ENCODE measurements at places on chromosomes 7 and 10.

- DNase-seq = peak; percentile 25
These were observed 5.4 kb downstream of the SGPL1 start for GRCh38 chr10:70820976-70821750.

GRCh38 chr10:89921403-89921802, 220.0 kb downstream of the KIF20B start:
- no peak for DNase-seq

GRCh38 chr10:61901829-61902444, 438 bp downstream of the ARID5B start:
- peak; percentile 18 for DNase-seq

GRCh38 chr7:115060095-115060870, 138.4 kb downstream of the MDFIC start:
- DNase-seq = no peak

- no peak for DNase-seq
These were observed 160.6 kb downstream of the CFTR start for GRCh38 chr7:117640465-117640864.

DNA sequence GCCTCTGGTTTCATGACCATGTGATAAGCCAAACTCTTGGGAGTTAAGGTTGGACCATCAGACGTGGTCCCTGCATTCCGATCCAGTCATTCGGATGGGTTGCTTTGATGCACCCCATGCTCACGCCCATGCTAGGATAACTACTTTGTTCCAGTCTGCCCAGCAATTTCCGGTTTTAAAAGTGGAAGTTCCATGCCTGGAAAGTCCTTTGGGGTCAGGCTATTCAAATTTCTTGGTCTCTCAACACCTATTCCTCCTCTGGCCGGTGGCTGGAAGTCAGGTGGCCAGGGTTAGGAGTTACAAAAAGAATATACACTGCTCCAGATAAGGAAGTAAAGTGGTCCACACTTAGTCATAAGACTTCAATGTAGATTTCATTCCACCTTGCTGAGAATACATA, 37.7 kb upstream of the HABP2 start:
- DNase-seq = no peak

GRCh38 chr7:133575726-133576440, 323.0 kb downstream of the EXOC4 start:
- no peak for DNase-seq

GRCh38 chr10:26486990-26487850, 49.1 kb downstream of the APBB1IP start:
- DNase-seq = peak; percentile 79

GRCh38 chr7:131327049-131327625, 539 bp upstream of the MKLN1 start:
- peak; percentile 18 for DNase-seq

DNA sequence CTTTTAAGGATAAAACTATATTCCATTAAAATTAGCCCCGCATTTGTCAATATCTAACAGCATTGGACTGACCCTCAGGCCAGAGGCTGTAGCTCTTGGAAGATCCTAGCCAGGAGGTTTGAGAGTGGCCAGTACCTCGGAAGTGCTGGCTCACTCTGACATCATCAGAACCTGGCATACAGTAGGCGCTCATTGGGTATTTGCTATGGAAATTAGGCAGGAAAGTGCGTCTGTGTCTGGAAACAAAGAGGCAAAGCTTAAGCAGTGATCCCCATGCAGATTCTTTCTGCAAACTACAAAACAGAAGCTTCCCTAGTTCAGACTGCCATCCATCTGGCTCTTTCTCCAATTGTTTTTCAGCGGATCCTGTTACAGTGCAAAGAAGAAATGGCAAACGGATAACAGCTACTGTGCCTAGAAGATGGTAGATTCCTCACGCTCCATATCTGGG, 1.7 kb upstream of the PRKCQ start:
- peak; percentile 39 for DNase-seq

GRCh38 chr10:72328045-72328828, 26.5 kb downstream of the DNAJB12 start:
- peak; percentile 65 for DNase-seq

DNA sequence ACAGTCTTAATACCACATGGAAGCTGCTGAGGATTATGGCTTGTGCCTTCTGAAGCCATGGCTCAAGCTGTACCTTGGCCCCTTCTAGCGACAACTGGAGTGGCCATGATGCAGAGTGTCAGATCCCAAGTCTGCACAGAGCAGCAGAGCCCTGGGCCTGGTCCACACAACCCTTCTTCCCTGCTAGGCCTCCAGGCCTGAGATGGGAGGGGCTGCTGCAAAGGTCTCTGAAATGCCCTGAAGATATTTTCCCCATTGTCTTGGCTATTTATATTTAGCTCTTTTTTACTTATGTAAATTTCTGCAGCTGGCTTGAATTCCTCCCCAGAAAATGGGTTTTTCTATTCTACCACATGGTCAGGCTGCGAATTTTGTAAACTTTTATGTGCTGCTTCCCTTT, 804.6 kb upstream of the ZWINT start:
- DNase-seq = no peak

DNA sequence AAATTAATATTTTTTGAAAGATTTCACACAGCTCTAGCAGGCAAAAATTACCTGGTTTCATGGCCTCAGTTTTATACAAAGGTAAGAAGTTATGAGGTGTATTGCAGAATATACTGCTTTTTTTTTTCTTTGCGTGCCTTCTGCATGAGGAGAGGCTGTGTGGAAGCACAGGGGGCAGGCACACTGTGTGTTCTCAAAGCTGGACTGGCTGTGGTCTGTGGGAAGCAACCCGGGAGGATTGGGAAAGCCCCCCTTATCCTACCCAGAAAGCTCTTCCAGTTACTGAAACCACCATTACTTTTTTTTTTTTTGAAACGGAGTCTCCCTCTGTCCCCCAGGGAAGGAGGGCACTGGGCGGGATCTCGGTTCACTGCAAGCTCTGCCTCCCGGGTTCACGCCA, 25.0 kb downstream of the ADARB2 start:
- DNase-seq = no peak

GRCh38 chr10:122148876-122149560, 122.1 kb upstream of the BTBD16 start:
- no peak for DNase-seq

GRCh38 chr10:82554381-82554780, 679.4 kb downstream of the NRG3 start:
- no peak for DNase-seq

- no peak for DNase-seq
These were observed 82.4 kb downstream of the PHYHIPL start for GRCh38 chr10:59258890-59259289.

- DNase-seq = no peak
These were observed 5.9 kb upstream of the UPF2 start for GRCh38 chr10:12048547-12048946.

GRCh38 chr10:46516660-46517416, 39.6 kb downstream of the GPRIN2 start:
- DNase-seq = no peak

DNA sequence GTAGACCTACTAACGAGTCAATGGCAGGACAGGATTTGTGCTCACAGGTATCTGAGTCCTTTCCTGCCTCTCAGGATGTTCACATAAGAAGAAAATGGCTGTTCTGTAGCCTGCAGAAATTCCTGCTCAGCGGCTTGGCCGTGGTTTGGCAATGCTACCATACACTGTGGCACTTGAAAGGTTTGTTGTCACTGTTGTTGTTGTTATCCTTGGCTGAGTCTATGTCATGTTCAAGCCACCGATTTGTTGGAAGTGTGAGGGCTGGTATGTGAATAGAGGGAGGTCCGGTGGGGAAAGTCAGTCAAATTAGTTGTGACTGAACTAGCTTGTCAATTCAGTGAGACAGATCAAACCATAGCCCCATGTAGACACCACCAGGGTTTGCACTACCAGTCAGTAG, 199.9 kb downstream of the TRIL start:
- DNase-seq = no peak

GRCh38 chr7:152677808-152678670, 2.1 kb upstream of the XRCC2 start:
- DNase-seq = no peak

DNA sequence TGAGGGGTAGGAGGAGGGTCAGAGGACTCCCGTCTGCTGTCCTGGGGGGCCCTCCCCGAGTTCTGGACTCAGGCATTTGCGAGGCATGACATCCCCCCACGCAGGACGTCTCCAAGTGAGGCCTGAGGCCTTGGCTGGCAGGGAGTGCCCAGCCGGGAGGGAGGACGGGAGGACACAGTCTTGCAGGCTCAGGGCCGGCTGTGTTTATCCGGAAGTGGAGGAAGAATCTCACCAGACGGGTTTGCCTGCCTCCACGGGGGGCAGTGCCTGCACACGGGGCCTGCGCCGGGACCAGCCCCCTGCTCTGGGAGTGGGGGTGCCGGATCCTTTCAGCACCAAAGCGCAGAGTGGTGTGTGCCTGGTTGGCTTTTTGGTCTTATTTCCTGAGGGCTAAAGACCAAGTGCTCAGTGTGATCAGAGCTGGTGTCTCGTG, 10.9 kb downstream of the PWWP2B start:
- DNase-seq = no peak

- DNase-seq = no peak
These were observed 16.4 kb downstream of the LRRC4 start for GRCh38 chr7:128014811-128015210.

- DNase-seq = no peak
These were observed 78.5 kb downstream of the CDK14 start for GRCh38 chr7:90674625-90675024.

GRCh38 chr7:91266067-91266688, 1.9 kb downstream of the FZD1 start:
- DNase-seq = no peak

- DNase-seq = no peak
These were observed 256.5 kb downstream of the FRMD4A start for GRCh38 chr10:14074062-14074884.

- no peak for DNase-seq
These were observed 11.0 kb upstream of the RASSF4 start for GRCh38 chr10:44948642-44949041.

- DNase-seq = no peak
These were observed 536.6 kb downstream of the HTR7 start for GRCh38 chr10:90321132-90321816.

GRCh38 chr10:116907245-116907987, 58.1 kb downstream of the ENO4 start:
- DNase-seq = no peak

GRCh38 chr10:103284170-103284569, 7.2 kb downstream of the INA start:
- no peak for DNase-seq

- DNase-seq = no peak
These were observed 259.3 kb downstream of the GLI3 start for GRCh38 chr7:41977661-41978060.

- DNase-seq = no peak
These were observed 359.0 kb downstream of the ADRA2A start for GRCh38 chr10:111435871-111436270.

DNA sequence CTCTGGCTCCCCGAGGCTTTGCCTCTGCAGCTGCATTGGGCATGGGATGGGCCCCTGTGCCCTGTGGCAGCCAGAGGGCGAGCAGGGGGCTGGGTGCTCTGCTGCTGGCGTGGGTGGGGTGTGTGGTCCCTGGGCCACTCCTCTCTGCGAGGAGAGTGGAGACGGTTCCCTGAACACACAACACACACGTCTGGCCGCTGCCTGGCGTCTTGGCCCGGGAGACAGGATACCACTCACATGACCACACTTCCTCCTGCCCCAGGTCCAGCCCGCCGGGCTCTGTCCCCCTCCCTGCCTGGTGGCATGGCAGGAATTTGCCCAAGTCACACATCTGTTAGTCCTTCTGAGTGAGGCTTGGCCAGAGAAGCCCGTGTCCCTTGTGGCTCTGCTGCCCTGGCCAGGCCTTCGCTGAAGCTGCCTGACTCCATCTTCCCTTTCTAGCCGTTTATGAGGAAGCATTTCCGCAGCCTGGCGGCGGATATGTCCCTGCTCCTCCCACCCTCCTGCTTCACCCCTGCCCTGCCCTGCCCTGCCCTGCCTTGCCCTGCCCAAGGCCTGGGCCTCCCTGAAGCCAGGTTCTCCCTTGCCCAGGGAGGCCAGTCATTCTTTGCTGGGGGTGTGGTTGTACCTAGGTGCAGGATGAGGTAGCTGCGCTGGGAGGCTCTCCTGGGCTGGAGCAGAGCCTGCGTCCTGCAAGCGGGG, 3.0 kb downstream of the BRI3 start:
- no peak for DNase-seq

GRCh38 chr7:76023002-76023401, 24.8 kb downstream of the STYXL1 start:
- DNase-seq = no peak

- no peak for DNase-seq
These were observed 155.0 kb upstream of the LYZL2 start for GRCh38 chr10:30784524-30784896.
